ENCODE measurements at places on chromosomes 3 and 15. TPM values are rescaled to one million over a fixed set of nuclear protein-coding genes. Genes with fewer than 3 reads are reported as not detected.

Gene TEX9
- 1.4 TPM for total RNA-seq

Gene EPM2AIP1
- 13.4 TPM for total RNA-seq

Gene LRRC3B
- total RNA-seq, result not detected

Gene GHSR
- not detected for total RNA-seq

Gene CD200
- total RNA-seq, result 1.1 TPM

Gene GPR171
- total RNA-seq, result not detected

Gene CCDC39
- not detected for total RNA-seq

Gene ENTPD3
- total RNA-seq, result not detected

Measured in IMR-90 (cell line).